Thyroid gland (tissue), 4 donors: ENCODE measurements at places on chromosomes 4 and X. TPM values are rescaled to one million over a fixed set of nuclear protein-coding genes. Genes with fewer than 3 reads are reported as not detected.

The SSX4 gene
- not detected for total RNA-seq

The ADH1A gene
- total RNA-seq: not detected

DNA sequence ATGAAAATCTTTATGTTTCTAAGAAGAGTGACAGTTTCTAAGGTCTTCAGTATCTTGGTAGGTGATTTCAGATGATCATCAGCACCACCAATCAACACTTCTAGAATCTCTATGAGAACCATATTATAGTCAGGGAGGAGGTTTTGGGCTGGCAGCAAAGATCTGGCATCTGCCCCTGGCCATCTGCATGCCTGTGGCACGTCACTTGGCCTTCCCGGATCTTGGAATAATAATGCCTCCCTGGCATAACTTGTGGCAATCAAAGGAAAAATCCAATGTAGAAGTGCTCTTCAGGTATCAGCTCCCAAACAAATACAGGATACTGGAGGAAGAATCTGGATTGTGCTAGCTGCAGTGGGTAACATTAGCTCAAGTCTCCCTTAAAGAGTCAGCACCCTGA lies 57.3 kb downstream of the RASL11B start:
- no peak overlapping the region for H3K4me3 ChIP-seq
- no peaks in the 10 kb centered on the region for H3K27me3 ChIP-seq
- H3K27ac ChIP-seq: no peak overlapping the region
- DNase-seq: no peak
- H3K4me1 ChIP-seq: no peaks in the 10 kb centered on the region

DNA sequence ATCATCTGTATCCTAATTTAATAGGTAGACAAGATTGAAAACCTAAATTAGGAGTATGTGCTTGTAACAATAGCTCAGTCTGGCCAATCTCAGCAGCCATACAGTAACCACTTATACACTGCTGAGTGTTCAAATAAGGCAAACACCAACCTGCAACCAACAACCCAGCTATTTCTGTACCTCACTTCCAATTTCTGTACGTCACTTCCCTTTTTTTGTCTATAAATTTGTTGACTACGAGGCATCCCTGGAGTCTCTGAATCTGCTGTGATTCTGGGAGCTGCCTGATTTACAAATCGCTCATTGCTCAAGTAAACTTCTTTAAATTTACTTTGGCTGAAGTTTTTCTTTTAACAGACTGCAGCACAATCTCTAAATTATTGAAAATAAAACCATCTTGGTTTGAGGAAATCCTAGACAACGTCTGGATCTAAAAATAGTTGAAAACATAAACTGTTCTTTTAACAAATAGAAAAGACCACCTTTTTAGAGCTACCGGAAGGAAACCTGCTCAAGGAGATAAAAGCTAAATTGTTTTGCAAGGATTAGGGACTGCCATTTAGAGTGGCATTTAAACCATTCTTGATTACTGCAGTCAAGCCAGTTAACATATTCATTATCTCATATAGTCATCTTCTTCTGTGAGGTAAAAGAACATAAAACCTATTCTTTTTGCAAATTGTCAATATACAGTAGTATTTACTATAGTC lies 778.1 kb downstream of the SH3BGRL start:
- no peaks in the 10 kb centered on the region for H3K27me3 ChIP-seq
- no peak for DNase-seq
- H3K27ac ChIP-seq: no peak overlapping the region
- H3K36me3 ChIP-seq: no peaks in the 10 kb centered on the region
- no peaks in the 10 kb centered on the region for H3K4me1 ChIP-seq

DNA sequence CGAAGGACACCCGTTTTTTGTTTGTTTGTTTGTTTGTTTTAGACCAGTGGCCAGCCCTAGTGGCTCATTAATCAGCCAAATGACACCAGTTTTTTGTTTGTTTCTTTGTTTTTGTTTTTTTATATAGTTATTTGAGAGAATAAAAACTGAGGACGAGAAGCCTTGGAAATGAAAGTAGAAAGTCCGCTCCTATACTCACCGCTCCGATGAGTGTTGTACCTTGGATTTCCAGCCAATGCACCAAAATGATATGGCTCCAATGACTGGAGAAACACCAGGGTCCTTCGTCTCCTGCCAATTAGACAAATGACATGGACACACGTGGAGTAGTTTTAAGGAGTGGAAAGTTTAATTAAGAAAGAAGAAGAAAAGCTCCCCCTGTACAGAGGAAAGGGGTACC lies 87.9 kb downstream of the ZXDA start:
- H3K4me1 ChIP-seq: no peaks in the 10 kb centered on the region
- DNase-seq: no peak

- H3K4me3 ChIP-seq: no peak overlapping the region
- H3K4me1 ChIP-seq: no peaks in the 10 kb centered on the region
- DNase-seq: no peak
- H3K36me3 ChIP-seq: no peaks in the 10 kb centered on the region
Observed at GRCh38 chr4:39096847-39097246, 34.8 kb downstream of the KLHL5 start.

DNA sequence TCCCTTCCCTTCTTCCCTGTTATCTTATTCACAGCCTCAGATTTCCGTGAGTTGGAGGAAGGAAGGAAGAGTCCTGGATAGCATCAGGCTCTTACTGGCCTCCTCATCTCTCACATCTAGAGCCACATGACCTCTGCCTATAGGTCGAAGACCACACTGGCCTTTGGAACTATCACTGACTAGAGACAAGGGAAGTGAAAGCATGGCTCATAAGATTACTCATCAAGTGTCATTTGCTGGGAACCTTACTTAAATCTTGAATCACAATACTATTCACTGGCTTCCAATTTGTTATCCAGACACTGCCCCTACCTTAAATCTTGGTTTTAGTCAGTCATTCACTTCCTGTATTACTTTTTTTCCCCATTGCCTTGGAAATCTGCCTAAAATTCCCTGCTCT lies 61.6 kb upstream of the MTMR8 start:
- DNase-seq: no peak
- H3K4me1 ChIP-seq: no peaks in the 10 kb centered on the region
- no peak overlapping the region for H3K27ac ChIP-seq
- H3K4me3 ChIP-seq: no peak overlapping the region

GRCh38 chrX:10922159-10922558 lies 189.0 kb upstream of the HCCS start:
- no peaks in the 10 kb centered on the region for H3K27me3 ChIP-seq
- H3K4me3 ChIP-seq: no peak overlapping the region
- H3K27ac ChIP-seq: no peak overlapping the region
- H3K36me3 ChIP-seq: no peaks in the 10 kb centered on the region
- peak; percentile 15 for DNase-seq
